ENCODE measurements at places on chromosomes 12 and 14.

- DNase-seq: peak; percentile 50
These were observed 12.9 kb downstream of the PRKCH start for GRCh38 chr14:61334197-61334701.

DNA sequence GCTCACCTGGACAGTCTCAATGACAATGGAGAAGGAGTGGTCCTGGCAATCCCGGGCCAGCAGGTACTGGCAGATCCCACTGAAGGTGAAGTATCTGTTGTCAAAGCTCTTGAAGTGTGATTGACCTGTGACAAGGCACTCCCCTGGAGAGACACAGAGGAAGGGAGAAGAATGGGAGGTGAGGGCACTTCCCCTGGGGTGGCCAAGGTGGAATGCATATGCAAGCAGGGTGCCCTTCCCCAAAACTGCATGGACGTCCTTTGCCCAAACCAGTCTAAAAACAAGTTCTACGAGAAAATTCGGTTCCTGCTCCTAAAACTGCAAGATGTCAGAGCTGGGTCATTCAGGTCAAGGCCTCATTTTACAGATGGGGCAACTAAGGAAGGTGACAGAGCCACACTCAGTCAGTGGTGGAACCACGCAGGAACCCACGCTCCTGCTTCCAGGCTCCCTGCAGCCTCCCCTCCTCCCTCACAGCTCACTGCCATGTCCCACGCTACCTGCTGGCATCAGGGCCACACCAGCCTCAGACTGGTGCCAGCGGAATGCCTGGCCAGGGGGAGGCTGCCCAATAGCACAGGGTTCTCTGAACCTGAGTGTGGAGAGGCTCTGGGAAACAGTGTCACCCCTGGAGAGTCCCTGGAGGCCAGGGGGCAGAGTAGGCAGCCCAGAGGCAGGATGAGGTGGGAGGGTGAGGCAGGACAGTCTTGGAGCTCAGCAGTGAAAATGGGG lies 59.2 kb downstream of the VWF start:
- DNase-seq: no peak

- DNase-seq: no peak
These were observed 1973.9 kb upstream of the FLRT2 start for GRCh38 chr14:83556065-83556464.

GRCh38 chr14:71720978-71721624 lies 211.1 kb upstream of the RGS6 start:
- peak; percentile 32 for DNase-seq

DNA sequence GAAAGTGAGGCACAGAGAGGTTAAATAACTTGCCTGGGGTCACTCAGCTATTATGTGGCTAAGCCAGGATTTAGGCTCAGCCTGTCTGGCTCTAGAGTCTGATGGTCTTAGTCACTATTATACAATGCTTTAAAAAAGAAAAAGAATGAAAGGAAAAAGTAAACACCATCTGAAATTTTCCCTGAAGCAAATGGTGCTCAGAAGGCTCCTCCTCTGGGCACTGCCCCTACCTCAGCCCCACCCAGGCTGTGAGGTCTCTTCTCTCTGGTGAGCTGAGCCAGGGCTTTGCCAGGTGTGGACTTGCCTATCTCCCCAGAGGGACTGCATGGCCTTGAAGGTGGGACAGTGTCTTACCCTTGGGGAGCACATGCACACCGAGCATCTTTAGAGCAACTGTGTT lies 117.5 kb upstream of the DYRK2 start:
- DNase-seq: no peak

DNA sequence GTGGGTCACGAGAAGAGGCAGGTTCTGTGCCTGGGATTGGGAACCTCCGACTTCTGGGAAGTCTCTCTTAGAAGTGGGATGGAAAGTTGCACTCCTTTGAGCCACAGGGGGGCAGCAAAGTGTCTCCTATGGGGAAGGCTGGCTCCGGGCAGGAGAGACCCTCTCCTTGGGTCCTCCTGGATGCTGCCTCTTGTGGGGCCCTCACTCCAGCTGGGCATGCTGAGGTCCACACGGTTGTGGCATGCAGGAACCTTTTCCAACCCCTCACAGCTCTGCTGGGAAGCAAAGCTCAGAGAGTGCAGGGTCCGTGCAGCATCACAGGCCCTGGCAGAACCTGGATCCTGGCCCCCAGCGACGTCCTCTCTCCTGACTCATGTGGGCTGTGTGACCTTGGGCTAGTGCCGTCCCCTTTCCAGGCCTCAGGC lies 17.4 kb downstream of the SDSL start:
- no peak for DNase-seq

GRCh38 chr12:63855299-63855698 lies 10.8 kb downstream of the SRGAP1 start:
- DNase-seq: no peak

GRCh38 chr14:63163306-63163705 lies 40.9 kb upstream of the RHOJ start:
- DNase-seq: no peak

DNA sequence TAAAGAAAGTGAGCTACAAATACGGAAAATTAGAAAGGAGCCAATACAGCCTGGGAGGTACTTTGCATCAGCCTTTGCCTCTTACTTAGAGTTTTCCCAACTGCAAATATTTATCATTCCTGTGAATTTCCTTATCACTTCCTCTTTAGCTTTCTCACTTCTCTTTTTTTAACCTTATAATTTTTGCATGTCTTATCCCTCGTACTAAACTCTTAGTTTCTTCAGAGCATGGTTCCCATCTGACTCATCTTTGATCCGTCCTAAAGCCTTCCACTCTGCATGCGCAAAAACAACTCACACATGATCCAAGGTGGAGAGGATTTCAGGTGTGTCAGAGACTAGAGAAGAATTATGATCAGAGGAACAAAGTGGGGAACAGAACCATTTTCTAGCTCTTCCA lies 9.6 kb upstream of the SNAPC1 start:
- no peak for DNase-seq

DNA sequence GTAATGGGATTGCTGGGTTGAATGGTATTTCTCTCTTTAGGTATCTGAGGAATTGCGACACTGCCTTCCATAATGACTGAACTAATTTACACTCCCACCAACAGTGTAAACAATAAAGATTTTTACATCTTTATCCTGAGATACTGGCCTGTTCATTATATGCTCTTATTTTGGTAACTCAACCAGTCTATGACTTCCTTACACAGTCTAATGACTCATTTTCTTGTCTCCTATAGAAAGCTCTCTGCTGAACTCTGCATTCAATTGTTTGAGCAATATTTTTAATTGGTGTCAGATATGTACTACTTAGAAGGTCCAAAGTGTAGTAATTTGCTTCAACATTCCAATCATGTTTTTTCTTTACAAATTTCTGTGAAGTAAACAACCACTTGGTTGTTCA lies 1351.8 kb downstream of the FSCB start:
- no peak for DNase-seq

DNA sequence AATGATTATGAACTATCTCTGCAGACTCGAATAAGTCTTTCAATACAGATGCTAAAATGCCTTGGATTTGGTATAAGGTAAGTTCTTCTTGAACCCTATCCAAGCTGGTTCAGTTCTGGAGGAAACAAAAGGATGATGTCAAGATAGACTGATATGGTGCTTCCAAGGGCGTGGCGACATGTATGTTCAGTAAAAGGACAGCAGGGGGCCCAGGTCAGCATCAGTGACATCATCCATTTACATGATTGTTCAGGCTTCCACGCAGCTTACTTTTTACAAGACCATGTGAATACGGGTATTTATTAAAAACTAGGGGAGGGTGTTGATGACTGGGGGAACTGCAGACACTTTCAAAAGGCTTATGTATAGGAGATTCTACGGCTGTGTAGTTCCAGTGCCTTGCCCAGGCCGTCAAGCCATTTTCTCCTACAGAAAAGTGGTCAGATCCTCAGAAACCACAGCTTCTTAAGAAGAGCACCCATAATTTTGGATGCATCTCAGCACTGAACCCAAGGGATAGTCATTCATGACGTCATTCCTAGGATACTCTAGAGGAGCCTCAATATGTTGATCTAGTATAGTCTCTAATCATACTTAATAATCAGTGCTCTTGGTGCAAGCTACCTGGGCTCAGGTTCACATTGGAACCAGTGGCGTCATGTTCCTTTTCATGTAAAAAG lies 527.7 kb downstream of the FUT8 start:
- DNase-seq: peak; percentile 29

DNA sequence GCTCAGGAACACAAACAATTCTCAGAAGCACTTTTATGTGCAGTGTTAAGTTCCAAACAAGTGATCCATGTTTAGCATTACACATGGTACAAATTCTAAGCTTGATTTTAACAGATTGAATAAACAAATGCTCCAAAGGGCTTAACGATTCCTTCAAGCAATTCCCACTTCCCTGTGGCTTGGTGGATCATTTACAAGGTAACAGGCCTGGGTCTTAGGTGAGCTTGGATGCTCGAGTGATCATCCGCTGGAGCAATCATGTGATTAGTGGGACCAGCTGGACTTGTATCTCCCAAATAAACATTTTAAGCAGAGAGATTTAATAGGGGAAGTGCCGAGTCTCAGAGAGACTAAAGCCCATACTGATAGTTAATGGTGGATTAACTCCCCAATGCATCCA lies 70.7 kb downstream of the CALM1 start:
- DNase-seq: no peak

DNA sequence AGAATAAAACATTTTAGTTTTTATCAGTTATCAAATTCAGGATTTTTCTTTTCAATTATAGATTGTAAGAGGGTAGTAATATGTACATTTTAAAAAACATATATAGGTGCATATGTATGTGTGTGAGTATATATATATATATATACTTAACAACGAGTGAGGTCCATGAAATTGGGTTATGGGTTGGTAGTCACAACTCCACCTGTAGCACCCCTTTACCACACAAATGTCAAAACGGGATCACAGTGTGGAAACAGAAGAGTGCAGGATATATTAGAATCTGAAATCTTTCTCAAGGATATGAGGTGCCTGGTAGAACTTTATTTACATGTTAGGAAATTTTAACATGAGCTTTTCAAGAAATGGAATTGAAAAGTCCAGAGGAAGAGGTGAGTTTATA lies 31.3 kb downstream of the MIA2 start:
- DNase-seq: no peak

- DNase-seq: no peak
These were observed 11.1 kb upstream of the SIVA1 start for GRCh38 chr14:104741803-104742251.

DNA sequence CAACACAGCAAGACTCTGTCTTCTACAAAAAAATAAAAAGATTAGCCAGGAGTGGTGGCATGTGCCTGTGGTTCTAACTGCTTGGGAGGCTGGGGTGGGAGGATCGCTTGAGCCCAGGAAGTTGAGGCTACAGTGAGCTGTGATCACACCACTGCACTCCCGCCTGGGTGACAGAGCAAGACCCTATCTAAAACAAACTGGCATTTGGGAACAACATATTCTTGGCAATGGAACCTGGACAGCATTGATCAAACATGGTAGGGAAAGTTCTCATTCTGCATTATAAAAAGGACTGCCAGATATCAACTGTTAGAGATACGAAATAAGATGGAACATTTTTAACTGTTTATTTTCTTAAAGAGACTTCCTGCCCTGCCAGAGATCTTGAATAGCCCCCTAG lies 81.5 kb downstream of the PPP2R5C start:
- no peak for DNase-seq

DNA sequence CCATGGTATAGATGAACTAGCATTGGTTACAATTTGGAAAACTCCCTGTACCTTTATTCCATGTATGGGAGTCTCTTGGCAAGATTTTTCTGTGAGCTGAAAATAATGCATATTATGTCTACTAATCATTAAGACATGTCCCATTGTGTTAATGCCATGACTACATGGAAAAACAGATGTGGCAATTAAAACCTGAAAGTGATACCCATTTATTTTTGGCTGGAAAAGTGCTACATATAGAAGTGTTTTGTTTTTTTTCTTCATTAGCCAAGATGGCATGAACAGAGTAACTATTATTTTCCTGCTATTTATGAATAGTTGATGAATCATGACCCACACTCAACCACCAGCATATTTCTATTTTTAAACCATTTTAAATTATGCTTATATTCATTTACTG lies 58.2 kb downstream of the ALG10B start:
- DNase-seq: no peak

- DNase-seq: no peak
These were observed 271.6 kb downstream of the FBXL14 start for GRCh38 chr12:1322821-1323220.

DNA sequence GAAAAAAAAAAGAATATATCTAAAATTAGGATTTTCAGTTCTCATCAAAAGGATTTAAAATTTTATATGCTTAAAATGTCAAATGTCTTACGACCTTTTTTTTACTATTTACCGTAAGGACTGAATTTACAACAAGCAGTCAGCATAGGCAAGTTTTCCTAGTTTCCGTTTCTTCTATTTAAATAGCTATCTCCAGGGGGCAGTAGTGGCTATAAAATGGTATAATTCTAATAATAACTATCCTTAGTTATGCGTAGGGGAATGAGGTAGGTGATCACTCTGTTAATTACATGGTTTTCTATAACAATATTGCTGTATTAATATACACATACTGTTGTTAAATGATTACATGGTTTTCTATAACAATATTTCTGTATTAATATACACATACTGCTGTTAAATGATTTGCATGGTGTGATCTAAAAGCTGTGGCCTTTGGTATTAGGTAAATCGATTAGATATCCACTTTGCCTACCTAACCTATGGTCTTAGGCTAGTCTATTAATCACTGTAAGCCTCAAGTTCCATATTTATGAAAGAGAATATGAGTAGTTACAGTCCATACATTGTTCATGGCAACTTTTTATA lies 217.7 kb upstream of the PDZRN4 start:
- DNase-seq: no peak

DNA sequence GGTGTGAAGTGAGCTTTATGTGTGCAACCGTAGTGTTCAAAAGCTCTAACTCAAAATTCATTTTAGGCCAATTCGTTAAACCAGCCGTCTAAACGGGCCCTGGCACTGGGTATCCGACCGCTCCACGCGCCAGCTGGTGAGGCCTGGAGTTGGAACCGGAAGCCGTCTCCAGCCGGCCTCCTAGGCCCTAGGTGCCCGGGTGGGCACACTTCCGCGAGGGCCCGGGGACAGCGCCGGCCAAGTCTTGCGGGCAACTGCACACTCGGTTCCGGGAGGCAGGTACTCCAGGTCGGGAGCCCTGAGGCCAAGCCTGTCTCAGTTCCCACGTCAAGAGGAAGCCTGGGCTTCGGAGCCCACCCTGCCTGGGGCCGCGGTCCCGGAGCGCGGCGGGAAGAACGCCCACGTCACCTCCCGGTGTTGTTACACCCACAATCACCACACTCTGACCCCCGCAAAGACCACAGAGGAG lies 16.2 kb downstream of the OTX2 start:
- no peak for DNase-seq

Measured in activated naive CD4-positive, alpha-beta T cell treated with anti-CD3 and anti-CD28 coated beads, Interleukin-2, amount 10 ng/mL, durations not matched to agents 7 days and 5 days (primary cell).